ENCODE measurements at places on chromosomes 5 and 9.

DNA sequence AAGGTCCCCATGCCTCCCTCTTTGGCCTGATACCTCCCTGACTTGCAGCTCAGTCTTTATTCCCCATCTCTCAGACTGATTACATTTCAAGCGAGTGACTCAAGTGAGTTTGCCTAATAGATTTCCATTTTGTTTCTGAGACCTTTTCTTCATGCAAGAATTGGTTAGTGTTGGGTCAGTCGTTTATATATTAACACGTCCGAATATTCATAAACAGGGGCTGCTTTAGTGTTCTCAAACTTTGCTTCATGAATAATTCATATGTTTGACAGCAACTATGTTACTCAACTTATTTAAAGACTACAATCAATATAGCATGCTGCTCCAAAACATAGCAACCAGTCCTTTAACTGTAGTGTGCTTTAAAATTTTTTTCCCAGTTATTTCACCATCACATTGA is 36.6 kb upstream of the MIER3 start:
- DNase-seq: no peak

- no peak for DNase-seq
Measured at GRCh38 chr9:96556701-96557461, 62.8 kb downstream of the CDC14B start.

DNA sequence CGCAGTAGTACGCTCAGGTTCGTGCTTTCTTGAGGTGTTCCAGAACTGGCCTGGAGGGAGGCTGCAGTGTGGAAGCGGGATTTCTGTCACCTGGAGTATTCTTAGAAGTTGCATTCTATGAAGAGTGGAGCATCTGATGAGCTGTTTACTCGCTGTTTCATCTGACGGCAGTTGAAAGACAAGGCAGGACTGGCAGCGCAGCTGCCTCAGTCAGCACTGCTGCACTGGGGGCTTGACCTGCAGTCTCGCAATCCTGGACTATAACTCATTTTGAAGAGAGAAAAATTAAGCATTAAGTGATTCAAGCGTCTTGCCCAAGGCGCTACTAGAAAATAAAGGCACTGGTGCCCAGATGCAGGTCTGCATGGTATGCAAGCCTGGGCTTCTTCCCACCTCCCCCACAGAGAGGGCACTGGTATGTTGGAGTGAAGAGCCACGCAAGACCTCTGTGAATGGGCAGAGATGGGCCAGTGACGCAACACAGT is 10.6 kb downstream of the TENT4A start:
- no peak for DNase-seq

GRCh38 chr9:112765281-112765680 is 14.7 kb downstream of the SNX30 start:
- no peak for DNase-seq

GRCh38 chr5:164202338-164202737 is 696.9 kb downstream of the MAT2B start:
- DNase-seq: no peak

DNA sequence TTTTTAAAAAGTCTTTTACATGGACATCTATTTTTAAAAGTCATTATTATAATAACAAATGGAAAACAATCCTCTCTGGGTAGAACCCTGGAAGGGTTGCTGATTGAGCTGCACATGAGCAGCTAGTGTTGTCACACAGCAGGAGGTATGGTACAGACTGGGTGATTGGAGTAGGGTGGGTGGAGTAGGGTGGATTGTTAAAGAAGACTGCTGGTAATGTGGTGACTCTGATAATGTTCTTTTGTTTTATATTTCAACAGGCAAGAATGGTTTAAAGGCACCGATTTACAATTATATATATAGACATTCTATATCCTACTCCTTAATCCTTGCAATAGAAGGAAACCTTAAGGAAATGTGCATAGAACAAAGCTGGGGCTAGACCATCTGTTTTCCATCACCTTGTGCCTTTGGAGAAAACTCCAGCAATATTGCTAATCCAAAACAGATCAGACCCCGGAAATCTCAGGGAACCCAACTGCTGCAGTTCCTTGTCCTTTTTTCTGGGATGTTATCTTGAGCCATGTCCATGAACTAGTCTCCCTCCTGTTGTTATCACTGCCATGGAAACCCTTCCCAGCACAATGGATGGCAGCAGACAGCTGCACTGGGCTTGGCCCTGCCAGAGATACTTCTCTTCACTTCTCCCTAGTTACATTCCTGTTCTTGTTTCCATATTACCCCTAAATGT is 129.7 kb downstream of the YIPF5 start:
- DNase-seq: no peak

DNA sequence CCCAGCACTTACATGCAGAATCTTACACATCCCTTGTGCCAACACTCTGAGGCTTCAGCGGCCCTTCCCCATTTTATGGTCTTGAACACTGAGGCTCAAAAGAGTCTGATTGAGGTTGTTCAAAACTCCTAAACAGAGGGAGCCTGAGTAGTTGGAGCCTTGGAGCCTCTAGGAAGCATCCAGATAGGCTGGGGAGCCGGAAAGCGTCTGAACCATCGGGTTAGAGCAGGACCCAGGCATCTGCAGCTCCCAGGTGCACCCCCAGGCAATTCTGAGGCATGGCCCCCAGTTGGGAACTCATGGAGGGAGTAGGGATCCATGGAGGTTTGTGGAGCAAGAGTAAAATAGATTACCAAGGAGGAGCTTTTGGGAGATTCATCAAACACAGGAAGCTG is 3.8 kb downstream of the OLFML2A start:
- no peak for DNase-seq

DNA sequence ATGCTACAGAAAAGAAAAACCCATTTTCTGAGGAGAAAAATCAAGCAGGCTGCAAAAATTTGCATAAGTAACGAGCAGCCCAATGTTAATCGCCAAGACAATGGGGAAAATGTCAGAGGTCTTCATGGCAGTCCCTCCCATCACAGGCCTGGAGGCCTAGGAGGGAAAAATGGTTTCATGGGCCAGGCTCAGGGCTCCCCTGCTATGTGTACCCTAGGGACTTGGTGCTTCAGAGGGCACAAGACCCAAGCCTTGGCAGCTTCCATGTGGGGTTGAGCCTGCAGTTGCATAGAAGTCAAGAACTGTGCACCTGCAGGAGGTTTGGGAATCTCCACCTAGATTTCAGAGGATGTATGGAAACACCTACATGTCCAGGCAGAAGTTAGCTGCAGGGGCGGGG is 10.4 kb downstream of the CAAP1 start:
- no peak for DNase-seq

- DNase-seq: no peak
Measured at GRCh38 chr9:37575001-37575400, 1.2 kb downstream of the FBXO10 start.

GRCh38 chr5:181037365-181037861 is 2.7 kb upstream of the BTNL9 start:
- DNase-seq: no peak

Measured in RWPE1 (cell line).